A549 treated with CORT108297 at 1 μM for 4 hours (cell line): ENCODE measurements at places on chromosomes 3 and 15. TPM values are rescaled to one million over a fixed set of nuclear protein-coding genes. Genes with fewer than 3 reads are reported as not detected.

The PPM1M gene
- total RNA-seq: 4.7 to 6.1 TPM (median 5.1 TPM) in 5 replicates

The GNAT1 gene
- total RNA-seq: 0.06 TPM in 1 of 5 replicates, not detected in the others

The MKRN2 gene
- total RNA-seq: 23.3 to 26.6 TPM (median 25.8 TPM) in 5 replicates

The MOBP gene
- total RNA-seq: 0.06 to 0.07 TPM in 2 of 5 replicates, not detected in the others

The SLC28A1 gene
- total RNA-seq: 0.05 TPM in 2 of 5 replicates, not detected in the others

The PLCH1 gene
- 0.95 to 1.2 TPM (median 1.0 TPM) in 5 replicates for total RNA-seq

The IFRD2 gene
- 72.3 to 104 TPM (median 92.6 TPM) in 5 replicates for total RNA-seq

The RLBP1 gene
- not detected in 5 replicates for total RNA-seq

The HIGD2B gene
- total RNA-seq: not detected in 5 replicates

The RAD54L2 gene
- total RNA-seq: 3.5 to 4.2 TPM (median 4.1 TPM) in 5 replicates

The SOX2 gene
- total RNA-seq: 0.68 to 0.95 TPM (median 0.76 TPM) in 5 replicates

The EFCC1 gene
- 0.03 TPM in 1 of 5 replicates, not detected in the others for total RNA-seq

The ANKRD63 gene
- 0.15 to 0.54 TPM (median 0.29 TPM) in 5 replicates for total RNA-seq

The C3orf22 gene
- total RNA-seq: not detected in 5 replicates

The SMAD6 gene
- 15.1 to 25.1 TPM (median 23.1 TPM) in 5 replicates for total RNA-seq

The ACTC1 gene
- 0.13 to 0.38 TPM (median 0.24 TPM) in 5 replicates for total RNA-seq

The B3GNT5 gene
- 18.8 to 29.3 TPM (median 24.1 TPM) in 5 replicates for total RNA-seq

The TRIM71 gene
- total RNA-seq: not detected in 5 replicates

The TMEM212 gene
- total RNA-seq: not detected in 5 replicates

The FAIM gene
- total RNA-seq: 18.2 to 28.8 TPM (median 19.1 TPM) in 5 replicates

The SEMA6D gene
- not detected in 5 replicates for total RNA-seq

The GABRG3 gene
- 0.12 to 0.53 TPM (median 0.30 TPM) in 5 replicates for total RNA-seq

The ADCY5 gene
- total RNA-seq: 0.10 to 0.55 TPM (median 0.18 TPM) in 5 replicates

The AADACL2 gene
- total RNA-seq: not detected in 5 replicates

The PLSCR2 gene
- total RNA-seq: not detected in 5 replicates

The MESP1 gene
- 1.7 to 8.5 TPM (median 8.0 TPM) in 5 replicates for total RNA-seq

The CYP11A1 gene
- not detected in 5 replicates for total RNA-seq

The PROK2 gene
- 0.08 TPM in 1 of 5 replicates, not detected in the others for total RNA-seq

The RAMAC gene
- 40.4 to 62.1 TPM (median 41.8 TPM) in 5 replicates for total RNA-seq

The KIF15 gene
- 7.3 to 13.8 TPM (median 8.1 TPM) in 5 replicates for total RNA-seq

The STXBP5L gene
- 0.07 TPM in 1 of 5 replicates, not detected in the others for total RNA-seq

The KLHL40 gene
- not detected in 5 replicates for total RNA-seq

The RBPMS2 gene
- total RNA-seq: 6.5 to 9.6 TPM (median 8.9 TPM) in 5 replicates

The LTK gene
- 0.06 to 0.12 TPM (median 0.09 TPM) in 5 replicates for total RNA-seq
